ENCODE measurements at places on chromosomes 6 and 20. TPM values are rescaled to one million over a fixed set of nuclear protein-coding genes. Genes with fewer than 3 reads are reported as not detected.

Gene CBFA2T2
- total RNA-seq, result 6.8 TPM

Gene VPS52
- total RNA-seq, result 46.1 TPM

Gene MAP1LC3A
- 15.5 TPM for total RNA-seq

Gene SNAI1
- 6.5 TPM for total RNA-seq

Gene TRDN
- total RNA-seq, result not detected

Gene ECT2L
- not detected for total RNA-seq

Gene SLCO4A1
- total RNA-seq, result 3.1 TPM

Gene LAMP5
- total RNA-seq, result 0.98 TPM

Gene OPRL1
- 1.3 TPM for total RNA-seq

Gene ANGPT4
- total RNA-seq, result not detected

Gene PRL
- total RNA-seq, result not detected

Gene CDSN
- under 0.01 TPM for total RNA-seq

All from vein endothelial cell (primary cell).